ENCODE measurements at places on chromosomes 4 and X.

- DNase-seq, result no peak
Observed at GRCh38 chrX:40420899-40421729, 159.7 kb upstream of the ATP6AP2 start.

DNA sequence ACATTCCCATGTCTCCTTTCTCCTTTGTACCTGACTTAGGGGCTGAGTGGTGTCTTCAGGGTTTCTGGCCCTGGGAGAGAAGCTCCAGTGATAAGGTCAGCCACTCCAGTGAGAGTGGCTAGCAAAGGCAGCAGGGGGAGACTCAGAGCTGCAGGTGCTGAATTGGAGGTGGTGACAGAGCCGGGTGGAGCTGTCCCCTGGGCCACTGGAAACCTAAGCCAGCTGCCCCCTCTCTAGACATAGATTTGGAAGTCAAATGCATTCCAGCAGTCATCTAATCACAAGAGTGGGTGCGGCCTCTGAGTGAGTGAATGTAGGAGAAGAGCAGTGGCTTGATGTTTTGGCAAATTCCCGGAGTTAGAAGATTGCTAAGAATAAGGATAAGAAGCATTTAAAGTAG is 28.5 kb downstream of the TRIM2 start:
- no peak for DNase-seq

DNA sequence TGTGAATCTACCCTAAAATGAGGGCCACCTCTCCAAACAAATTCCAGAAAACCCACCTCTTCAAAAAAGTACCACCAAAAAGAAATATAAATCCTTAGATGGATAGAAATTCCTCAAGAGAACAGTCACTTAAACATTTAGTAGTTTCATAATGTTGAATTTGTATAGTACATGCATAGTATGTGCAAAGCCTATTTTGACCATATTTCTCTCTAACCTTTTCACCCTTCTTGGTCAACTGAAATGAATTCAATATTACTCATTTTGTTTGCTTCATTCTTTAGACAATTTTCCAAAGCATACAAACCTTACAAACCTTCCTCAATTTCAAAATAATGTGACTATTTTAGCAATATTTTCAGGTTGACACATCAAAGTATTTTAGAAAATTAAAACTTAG is 4.1 kb downstream of the RHOXF1 start:
- DNase-seq, result no peak

DNA sequence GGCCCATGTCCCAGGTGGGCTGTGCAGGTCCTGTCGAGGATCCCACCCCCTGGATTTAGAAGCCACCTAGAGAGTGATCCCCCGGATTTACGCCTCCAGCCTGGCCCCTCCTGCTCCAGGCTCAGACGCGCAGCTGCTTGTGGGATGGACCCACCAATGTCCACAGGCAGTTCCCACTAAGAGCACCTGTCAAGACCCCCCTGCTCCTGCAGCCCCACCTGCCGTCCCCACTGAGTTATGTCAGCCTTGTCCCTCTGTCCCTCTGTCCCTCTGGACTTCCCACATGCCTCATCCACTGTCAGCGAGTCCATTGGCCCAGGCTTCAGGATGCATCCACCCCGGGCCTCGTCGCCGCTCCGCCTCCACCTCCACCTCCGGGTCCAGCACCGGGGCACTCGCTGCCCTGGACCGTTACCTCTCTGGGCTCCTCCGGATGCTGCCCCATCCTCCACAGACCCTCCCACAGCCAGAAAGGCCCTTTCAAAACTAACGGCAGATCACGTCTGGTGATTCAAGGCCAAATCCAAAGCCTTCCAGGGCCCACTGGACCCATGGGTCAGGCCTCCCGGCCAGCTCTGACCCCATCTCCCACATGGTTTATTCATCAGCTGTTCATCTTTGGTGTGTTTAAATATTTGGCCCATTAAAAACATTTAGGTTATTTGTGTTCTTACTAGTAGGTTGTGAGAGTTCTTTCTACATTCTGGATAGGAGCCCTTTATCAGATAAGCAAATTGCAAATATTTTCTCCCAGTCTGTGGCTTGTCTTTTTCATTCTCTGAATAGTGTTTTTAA is 28.3 kb downstream of the HTRA3 start:
- no peak for DNase-seq

- DNase-seq, result no peak
Observed at GRCh38 chr4:15786743-15787142, 8.6 kb downstream of the CD38 start.

DNA sequence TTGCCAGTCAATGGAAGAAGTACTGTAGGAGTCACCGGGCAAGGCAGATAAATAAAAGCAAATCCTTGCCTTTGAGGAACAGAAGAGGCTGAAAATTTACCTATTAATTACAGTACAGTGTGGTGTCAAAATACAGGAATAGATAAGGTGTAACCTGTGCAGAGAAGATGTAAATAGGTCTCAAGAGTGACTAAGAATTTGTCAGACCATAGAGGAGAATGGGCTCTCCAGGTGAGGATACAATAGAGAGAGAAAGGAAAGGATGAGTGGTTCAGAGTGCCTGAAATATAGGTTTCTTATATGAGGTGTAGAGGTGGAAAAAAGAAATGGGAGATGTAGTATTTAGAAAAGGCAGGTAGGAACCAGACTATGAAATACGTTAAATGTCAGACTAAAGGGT is 801 bp upstream of the ZC4H2 start:
- DNase-seq, result no peak

DNA sequence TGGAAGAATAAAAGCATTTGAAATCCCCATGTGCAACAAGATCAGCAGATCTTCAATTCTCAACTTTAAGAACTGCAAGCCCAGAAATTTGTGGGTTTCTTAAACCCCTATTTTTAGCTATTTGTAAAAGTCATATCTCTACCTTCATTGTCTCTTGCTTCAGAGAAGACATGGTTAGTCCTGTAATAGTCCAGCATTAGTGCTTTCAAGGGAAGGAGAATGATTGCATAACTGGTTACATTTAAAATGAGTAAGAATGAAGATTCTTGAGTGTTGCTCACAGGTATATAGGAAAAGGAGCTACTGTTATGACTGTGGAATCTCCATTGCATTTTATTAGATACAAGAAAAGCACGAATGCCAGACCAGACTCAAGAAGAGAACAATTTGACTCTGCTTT is 84.0 kb downstream of the CCSER1 start:
- no peak for DNase-seq

- DNase-seq, result no peak
Observed at GRCh38 chr4:95178938-95179337, 369.8 kb downstream of the UNC5C start.

- no peak for DNase-seq
Observed at GRCh38 chr4:997375-998071, 4.3 kb upstream of the SLC26A1 start.

- DNase-seq, result no peak
Observed at GRCh38 chr4:152946446-152946845, 10.3 kb downstream of the FHDC1 start.

- no peak for DNase-seq
Observed at GRCh38 chrX:129516402-129516801, 6.9 kb downstream of the SMARCA1 start.

DNA sequence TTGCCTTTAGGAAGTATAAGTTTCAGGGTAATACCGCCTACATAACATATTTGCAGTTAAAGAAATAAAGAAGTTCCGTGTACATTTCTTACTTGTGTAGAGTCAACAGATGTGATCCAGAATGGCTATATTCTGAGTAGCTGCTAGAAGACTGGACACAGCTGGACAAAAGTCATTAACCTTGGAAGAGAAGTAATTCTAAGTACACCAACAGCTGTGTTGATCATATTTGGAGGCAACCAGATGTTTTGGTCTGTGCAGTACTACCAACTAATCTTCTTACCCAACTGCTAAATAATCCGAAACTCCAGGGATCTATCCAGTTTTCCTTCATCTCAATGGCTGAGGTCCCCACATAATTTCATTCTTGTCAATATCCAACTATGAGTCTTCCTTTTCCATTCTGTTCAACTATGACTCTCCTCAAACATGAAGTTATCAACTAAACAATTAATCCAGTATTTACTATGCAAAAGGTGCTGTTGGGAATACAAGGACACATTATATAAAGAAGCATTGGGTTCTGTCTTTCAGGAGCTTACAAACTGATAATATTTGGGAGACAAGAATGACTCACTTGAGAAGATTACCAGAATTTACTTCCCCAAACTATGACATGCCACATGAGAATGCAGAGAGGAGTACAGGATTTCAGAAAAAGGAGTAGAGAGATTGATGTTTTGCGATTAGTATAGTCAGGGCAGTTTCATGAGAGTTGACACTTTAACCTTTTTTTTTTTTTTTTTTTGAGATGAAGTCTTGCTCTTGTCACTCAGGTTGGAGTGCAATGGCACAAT is 78.2 kb downstream of the COL4A6 start:
- DNase-seq, result no peak

DNA sequence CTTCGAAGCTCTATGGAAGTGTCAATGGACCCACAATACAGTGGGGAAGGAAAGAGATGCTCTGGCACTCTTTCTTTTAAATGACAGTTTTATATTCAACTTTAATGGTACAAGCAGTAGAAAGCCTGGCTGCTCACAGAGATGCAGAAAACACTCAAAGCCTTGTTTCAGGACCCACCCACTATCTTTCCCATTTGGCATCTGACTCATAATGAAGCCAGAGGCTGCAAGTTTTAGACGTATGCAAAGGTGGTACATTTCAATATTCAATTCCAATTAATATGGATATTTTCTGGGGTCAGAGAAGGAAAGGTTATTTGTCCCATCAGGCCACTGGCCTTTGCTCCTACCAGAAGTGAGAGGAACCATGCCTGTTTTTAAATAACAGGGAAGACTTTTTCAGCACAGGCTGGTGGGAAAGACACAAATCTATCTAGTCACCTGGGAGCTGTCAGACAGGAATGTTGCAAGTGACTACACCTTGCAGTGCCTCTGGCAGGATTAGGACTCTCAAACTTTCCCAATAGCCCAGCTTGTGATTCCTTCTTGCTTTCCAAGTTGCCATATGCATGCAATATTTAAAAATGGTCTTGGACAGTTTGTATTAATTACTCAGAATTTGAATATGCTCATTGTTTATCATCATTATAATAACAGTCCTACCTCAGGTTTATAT is 70.0 kb upstream of the RAB40AL start:
- no peak for DNase-seq

GRCh38 chr4:88730811-88731210 is 33.2 kb upstream of the NAP1L5 start:
- no peak for DNase-seq

DNA sequence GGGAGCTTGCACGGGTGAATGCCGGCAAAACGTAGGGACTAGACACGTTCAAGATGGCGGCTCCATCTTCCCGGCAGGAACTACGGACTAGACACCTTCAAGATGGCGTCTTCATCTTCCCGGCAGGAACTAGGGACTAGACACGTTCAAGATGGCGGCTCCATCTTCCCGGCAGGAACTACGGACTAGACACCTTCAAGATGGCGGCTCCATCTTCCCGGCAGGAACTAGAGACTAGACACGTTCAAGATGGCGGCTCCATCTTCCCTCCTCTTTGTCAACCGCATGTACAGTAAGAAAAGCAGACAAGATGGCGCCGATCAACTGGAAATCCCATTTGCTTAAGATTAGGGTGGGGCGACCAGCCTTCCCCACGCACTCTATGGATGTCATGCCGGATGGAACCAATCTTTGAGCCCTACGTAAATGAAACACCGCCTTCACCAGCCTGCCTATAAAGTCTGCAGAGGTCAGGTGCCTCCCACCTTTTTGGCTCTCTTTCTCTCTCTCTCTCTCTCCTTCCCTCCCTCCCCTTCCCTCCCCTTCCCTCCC is 222.4 kb downstream of the CRLF2 start:
- no peak for DNase-seq

- DNase-seq, result no peak
Observed at GRCh38 chr4:79083406-79084010, 144.3 kb upstream of the PAQR3 start.

GRCh38 chr4:43113196-43113595 is 220.7 kb downstream of the GRXCR1 start:
- no peak for DNase-seq

DNA sequence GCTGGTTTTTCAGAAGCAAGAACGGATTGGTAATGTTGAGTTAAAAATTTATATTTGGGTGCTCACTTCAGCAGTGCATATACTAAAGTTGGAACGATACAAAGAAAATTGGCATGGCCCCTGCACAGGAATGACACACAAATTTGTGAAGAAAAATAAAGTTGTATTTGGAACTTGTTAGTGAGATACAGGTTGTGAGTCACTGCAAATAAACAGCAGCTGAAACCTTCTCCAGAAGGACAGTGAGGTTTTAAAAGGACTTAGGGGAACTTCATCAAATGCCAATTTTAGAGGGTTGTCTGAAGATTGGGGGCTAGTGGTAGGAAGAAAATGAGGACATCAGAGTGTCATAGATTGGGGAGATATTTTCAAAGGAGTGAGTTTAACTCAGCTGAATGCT is 79.7 kb upstream of the ELOVL6 start:
- no peak for DNase-seq

- no peak for DNase-seq
Observed at GRCh38 chr4:100391086-100391485, 126.7 kb downstream of the EMCN start.

DNA sequence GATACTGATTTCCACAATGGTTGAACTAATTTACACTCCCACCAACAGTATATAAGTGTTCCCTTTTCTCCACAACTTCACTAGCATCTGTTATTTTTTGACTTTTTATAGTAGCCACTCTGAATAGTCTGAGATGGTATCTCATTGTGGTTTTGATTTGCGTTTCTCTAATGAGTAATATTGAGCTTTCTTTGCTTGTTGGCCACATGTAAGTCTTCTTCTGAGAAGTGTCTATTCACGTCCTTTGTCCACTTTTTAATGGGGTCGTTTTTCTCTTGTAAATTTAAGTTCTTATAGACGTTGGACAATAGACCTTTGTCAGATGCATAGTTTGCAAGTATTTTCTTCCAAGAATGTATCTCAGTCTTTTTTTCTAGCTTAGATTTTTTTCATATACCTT is 10.0 kb downstream of the FBXW7 start:
- no peak for DNase-seq

DNA sequence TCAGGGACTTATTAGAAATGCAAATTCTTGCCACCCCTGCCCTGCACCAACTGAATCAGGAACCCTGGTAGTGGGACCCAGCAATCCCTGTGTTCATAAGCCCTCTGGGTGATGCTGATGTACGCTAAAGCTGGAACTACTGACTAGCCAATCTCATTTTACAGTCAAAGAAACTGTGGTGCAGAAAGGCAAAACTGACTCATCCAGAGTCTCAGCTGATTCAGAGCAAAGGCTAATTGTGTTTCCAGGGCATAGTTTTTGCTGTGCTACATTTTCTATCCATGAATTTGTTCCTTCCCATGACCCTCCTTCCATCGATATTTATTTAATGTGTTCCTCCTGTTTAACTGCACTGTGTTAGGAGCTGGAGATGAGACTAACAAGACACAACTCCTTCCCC is 207.5 kb downstream of the REPS2 start:
- DNase-seq, result no peak
